Renal cortical epithelial cell (primary cell): ENCODE measurements at places on chromosomes 7 and 10. TPM values are rescaled to one million over a fixed set of nuclear protein-coding genes. Genes with fewer than 3 reads are reported as not detected.
A peak's percentile ranks its signal among the peaks of the same experiment; 100 is the strongest.

Gene MRLN
- total RNA-seq: not detected in 2 replicates

- DNase-seq: no peak
These were observed 23.7 kb downstream of the SH2B2 start for GRCh38 chr7:102310414-102310815.

Gene PPP1R3C
- 5.7 and 39.4 TPM in 2 replicates for total RNA-seq

Gene BLOC1S2
- 63.9 and 82.7 TPM in 2 replicates for total RNA-seq

DNA sequence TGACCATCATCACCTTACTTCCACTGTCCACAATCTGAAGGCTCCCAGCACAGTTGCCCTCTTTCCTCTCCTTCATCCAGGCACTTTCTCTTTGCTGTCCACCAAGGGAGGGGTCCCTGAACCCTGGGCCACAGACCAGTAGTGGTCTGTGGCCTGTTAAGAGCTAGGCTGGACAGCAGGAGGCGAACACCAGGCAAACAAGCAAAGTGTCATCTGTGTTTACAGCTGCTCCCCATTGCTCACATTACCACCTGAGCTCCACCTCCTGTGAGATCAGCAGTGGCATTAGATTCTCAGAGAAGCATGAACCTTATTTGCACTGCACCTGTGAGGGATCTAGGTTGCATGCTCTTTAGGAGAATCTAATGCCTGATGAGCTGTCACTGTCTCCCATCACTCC, 27.7 kb downstream of the FZD1 start:
- DNase-seq: no peak

DNA sequence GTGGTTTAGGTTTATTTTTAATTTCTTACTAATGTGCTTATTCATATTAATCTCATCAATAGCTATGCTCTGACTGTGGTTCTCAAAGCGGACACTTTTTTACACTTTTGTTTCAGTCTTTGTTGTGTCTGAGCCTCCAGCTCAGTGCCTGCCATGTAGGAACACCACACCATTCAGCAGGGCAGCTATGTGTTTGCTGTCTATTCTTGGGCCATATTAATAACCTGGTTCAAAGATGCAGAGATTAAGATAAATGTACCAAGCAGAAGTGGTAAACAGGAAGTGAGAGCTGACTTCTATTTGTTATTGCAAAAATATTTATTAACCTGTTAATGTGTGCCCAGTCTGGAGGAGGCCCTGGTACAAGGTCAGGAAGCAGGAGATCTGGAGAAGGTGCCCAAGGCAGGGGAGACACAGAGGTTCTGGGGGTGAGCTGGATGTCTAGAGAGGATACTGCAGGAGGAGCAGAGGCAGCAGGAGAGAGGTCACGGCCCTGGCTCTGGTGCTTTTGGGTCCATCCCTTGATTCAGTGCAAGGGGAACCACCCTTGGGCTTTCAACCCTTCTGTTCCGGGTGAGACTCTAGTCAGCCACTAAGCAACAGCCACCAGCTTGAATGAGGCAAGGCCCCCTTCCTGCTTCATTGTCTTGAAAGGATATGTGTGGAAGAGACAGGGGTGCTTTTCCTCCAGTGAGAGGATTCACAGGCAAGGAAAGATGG, 1.9 kb downstream of the TBXAS1 start:
- DNase-seq: peak; percentile 53
